ENCODE measurements at places on chromosomes 5 and 9.

DNA sequence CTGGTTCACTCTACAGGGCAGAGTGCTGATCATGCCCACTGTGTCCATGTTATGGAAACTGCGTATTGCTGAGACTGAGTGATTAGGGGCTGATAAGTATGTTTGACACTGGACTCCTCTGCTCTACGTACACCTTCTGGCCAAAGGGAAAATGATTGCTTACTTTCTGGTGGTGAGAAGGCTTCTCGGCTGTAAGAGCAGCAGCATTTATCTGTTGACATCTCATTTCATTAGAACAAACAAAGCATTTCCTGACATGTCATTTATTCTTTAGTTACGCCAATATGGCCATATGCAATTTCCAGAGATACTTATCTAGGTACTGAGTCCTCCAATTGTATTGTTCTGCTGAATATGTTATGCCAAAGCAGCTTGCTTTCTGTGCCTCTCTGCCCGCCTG lies 5.6 kb downstream of the FAXDC2 start:
- DNase-seq: no peak

DNA sequence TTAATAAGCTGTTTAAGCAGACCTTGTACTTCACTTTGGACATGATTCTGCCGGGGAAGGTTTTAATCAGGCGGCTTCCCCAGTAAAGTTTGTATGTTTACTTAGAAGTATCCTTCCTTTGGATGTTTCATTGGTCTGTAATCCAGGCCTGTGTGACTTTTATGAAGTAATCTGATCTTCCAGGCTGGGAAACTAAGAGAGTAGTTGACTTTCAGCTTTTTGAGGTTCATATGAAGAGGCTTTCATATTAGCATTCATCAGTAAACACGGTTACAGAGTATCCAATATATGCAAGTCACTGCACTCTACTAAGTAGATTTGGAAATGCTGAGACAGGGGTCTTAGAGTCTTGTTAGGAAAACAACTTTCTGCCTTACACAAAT lies 1.1 kb downstream of the DNAJC21 start:
- no peak for DNase-seq

DNA sequence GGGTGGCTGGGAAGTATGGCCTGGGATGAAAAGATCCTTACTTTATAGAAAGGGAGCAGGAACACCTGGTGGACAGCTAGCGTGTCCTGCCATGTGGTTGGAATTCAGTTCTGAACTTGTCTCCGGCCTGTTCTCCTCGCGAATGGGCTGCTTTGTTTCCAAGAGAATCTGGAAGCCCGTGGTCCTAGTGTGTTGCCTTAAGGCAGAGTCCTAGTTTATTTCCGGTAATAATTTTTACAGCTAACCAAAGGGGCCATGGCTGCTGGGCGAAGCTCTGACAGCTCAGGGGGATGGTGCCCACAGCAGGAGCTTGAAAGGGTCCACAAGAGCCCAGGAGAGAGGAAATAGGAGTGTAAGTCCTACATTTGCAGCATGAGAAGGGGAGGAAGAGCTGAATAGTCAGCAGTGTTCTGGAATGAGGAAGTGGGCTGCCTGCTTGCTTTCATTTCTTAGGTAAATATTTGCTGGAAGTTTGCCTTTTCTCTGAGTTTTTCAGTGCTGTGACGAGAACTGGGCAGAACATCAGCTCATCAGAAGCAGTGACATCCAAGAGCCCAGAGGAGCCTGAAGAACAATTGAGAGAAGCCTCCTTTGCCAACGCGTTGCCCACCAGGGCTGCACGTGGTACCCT lies 13.1 kb upstream of the IGFBPL1 start:
- no peak for DNase-seq

DNA sequence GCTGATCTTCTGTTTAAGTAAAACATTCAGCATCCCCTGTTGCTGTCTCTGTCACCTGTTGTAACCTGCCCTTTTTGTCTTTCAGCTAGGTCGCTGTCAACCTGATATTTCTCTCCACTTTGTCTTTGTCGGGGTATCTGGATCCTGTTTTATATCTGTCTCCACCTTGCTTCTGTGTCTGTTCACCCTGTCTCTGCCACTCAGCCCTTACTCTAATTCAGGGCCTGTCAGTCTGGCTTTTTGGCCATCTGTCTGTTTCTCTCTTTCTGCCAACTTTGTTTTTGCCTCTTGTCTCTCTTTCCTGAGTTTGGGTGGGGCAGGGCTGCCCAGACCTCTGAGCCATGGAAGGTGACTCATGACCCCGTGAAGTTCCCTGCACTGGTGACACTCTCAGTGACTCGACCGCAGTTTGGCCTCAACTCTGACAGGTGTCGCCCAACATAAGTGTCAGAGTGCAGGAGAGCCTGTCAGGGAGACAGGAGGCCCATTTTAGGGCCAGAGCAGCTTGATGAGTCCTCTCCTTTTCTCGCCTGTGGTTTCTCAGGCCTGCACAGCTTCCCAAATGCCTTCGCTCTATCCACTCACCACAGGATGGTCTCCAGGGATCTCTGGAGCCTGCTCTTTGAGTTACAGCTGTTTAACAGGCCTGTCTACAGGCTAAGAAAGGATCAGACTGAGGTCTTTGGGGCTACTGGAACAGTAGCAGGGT lies 868 bp downstream of the ZBTB43 start:
- no peak for DNase-seq

- DNase-seq: no peak
These were observed 150.5 kb downstream of the CD180 start for GRCh38 chr5:67045816-67046740.

DNA sequence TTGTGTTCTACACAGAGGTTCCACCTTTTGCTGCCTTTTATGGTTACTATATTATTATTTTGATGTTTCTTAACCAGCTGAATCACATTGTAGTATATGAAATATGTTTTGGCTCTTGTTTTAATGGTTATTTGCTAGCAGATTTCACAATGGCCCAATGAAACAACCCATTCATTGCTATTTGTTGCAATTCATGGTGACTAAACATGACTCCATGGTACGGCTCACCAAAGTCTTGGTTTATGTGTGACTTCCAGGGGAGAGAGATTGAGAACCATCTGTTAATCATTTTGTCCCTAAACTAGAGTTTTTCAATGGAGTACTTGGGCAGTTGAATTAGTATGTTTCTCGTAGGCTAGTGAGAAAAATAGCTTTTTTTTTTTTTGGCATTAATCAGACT lies 108.4 kb downstream of the GHR start:
- DNase-seq: no peak

- no peak for DNase-seq
These were observed 43.3 kb downstream of the RAI14 start for GRCh38 chr5:34699155-34700077.

GRCh38 chr9:77827104-77827784 lies 179.1 kb upstream of the GNA14 start:
- no peak for DNase-seq

GRCh38 chr9:109205526-109205925 lies 38.5 kb upstream of the FRRS1L start:
- DNase-seq: no peak

DNA sequence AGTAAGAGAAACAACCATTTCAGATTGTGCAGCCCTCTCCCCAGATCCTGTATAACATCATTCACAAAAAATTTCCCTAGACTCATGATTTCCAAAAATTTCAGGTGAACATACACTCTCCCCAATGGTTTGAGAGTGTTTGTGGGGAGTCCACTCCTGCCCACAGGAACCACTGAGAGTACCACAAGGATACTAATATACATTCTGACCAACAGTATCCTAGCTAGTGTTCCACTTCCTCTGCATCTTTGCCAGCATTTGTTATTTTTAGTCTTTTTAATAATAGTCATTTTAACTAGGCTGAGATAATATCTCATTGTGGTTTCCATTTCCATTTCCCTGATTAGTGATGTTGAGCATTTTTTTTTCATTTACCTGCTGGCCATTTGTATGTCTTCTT lies 155.4 kb downstream of the DTWD2 start:
- no peak for DNase-seq

DNA sequence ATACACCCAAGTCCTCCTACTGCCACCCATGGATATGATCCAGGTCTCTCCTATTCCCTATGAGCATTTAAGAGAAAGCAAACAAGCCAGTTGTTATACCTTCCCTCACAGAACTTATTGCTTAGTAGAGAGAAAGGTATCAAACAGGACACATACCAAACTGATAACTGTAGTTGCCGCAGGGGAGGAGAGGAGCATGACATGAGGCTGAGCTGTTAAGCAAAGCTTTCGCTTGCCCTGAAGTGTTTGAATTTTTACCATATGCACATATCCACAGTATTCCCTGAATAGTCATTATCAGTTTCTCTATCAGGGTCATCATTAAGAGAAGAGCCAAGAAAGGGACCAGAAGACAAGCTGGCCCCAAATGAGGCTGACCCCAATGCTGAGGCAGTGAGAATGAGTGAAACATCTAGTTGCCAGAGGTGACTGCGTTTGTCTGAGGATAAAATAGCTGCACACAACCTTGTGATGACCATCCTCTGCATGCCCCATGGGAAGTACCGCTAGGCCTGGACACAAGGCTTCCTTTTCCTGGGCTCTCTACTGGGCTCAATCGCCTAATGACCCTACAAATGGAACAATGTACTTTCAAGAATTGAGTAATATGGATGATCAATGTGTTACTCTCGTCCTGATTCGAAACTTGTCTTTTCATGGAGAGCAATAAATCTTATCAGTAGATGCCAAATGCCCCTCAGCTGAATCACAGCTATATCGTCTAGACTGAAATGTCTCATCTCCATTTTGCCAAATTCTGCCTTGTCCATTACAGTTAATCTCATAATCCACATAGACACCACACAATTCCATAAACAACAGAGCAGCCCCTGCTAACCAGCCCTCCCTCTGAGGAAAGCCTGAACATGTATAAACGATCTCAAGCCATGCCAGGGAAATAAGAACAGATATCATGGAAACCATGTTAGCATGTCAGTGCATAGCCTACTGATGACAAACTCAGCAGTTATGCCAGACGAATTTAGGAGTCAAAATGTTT lies 4.3 kb upstream of the IFNK start:
- DNase-seq: no peak

DNA sequence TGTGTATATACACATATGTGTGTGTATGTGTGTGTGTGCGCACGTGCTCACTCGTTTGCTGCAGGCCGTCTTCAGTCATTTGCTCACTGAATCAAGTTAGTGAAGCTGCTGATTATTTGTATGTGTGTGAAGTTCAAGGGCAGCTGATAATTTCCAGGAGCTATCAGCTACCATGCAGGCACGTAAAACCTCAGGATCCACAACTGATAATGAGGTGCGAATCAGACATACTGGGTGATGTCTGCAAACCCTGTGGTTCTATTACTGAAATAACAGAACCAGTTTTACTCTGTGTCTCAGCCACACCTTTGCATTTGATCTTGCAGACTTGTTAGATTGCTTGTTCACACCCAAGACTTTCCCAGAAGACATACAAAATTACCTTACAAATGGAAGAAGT lies 257.6 kb downstream of the TAF11L14 start:
- DNase-seq: no peak

- DNase-seq: no peak
These were observed 74.7 kb upstream of the PCAT7 start for GRCh38 chr9:94480205-94480604.

DNA sequence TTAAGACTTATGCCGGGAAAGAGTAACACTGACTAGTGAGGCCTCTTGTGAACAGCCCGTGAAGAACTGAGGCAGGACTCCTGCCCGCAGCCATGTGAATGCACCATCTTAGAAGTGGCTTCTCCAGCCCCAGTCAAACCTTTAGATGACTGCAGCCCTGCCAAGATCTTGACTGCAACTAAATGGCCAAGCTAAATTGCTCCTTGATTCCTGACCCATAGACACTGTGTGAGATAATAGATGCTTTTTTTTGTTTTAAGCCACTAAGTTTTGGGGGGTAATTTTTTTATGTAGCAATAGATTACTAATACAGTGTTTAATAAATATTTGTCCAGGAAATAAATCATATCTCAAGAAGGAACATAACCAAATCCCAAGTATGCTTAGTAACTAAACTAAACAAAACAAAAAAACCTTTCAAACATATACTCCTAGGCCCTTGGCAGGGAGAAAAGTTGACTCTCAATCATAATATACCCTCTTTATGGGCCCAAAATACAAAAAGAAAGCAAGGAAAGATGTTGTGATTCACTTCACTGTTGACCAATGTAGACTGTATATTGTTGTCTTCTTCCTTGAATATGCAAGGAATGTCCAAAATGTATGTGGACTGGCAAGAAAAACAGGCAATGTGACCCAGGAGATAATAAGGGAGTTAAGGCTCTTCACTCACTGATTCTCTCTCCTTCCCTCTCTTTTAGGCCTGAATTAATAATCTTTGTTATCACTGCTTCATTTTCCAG lies 79.7 kb upstream of the ZNF366 start:
- no peak for DNase-seq

DNA sequence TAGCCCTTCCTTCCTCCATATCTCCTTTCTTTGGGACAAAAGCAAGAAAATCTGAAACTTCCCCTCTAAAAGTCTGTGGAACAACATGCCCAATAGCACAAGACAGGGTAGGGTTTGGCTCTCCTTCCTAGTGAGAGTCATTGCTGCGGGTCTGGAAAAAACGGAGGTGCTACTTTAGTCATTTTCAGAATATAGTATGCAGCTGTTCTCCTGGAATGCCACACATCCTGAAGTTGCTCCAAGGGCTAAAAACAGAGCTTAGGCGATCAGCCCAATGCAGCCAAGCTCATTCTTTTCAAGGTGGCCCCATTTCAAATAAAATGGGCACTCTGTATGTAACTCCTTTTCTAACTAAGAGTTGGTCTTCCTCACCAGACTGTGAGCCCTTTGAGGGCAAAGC lies 39.5 kb upstream of the MYOT start:
- DNase-seq: no peak

DNA sequence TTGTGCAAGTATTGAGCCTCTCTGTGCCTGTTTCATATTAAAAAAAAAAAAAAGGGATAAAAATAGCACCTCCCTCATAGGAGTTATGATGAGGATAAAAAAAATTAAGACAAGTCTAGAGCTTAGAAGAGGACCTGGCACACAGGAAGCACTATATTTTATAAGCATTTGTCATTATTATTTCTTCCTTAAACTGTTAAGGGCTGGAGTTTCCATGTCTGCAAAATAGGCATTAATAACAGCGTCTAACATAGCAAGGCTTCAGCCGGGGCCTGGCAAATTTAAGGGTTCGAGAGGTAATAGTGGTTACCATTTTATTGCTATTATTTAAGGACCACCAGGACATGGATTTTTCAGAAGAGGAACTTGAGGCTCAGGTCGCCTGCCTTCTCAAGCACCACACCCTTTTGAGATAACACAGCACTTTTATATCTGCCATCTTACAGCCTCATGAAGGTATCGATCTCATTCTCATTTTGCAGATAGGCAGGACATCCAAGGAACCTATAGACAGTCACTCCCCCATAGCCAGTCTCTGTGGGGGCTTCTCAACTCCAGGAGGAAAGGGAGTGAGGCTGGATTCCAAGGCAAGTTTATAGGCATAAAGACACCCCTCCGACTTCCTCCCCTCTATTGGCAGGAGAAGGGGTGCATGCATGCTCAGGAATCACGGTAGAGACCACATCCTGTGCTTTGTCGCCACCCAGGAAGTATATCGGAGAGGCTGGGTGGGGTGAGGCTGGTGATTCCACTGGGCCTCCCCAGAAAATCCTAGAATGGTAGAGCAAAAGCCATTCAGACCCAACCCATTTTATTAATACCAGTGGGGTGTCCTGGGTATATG lies 2.4 kb downstream of the ANXA6 start:
- DNase-seq: no peak

Measured in NCI-H1436 treated with DMSO at 0.1 percent for 48 hours (cell line).